ENCODE measurements at places on chromosomes 16 and 17.
A peak's percentile ranks its signal among the peaks of the same experiment; 100 is the strongest.

GRCh38 chr16:67157892-67158635, 1.6 kb downstream of the TRADD start:
- DNase-seq = no peak

- DNase-seq = no peak
These were observed 3.7 kb upstream of the ATP1B2 start for GRCh38 chr17:7647018-7647417.

DNA sequence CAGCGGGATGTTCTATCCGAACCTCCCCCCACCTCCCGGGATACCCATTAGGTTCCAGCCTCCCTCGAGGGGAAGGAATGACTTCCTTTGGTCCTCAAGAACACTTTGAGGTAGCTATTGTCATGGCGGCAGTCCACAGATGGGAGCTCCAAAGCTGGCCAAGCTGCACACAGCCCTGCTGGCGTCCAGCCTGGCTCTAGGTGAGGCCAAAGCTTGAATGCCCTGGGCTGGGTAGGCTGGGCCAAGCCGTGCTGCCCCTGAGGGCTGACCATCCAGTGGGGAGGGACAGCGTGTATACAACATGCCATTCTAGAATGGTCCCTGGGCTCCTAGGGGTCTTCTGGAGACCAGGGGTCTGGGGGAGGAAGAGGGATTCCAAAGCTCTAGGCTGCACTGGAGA, 43.5 kb downstream of the PEMT start:
- no peak for DNase-seq

DNA sequence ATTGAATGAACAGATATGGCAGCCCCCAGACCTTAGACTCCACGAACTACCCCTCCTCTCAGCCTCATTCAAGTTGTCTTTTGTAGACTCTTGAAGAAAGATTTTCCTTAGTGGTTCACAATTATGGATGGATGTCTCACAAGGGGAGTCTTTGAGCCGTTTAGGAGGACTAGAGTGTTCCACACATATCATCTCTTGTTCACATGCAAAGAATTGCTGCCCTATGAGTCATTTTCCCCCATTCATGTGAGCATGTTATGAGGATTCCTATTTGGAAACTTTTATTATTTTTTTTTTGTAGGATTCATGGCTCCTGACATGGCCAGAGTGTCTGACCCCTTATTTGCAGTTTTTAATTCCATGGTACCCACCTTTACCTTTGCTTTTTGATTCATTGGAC, 237.1 kb downstream of the SHISA9 start:
- DNase-seq = no peak

DNA sequence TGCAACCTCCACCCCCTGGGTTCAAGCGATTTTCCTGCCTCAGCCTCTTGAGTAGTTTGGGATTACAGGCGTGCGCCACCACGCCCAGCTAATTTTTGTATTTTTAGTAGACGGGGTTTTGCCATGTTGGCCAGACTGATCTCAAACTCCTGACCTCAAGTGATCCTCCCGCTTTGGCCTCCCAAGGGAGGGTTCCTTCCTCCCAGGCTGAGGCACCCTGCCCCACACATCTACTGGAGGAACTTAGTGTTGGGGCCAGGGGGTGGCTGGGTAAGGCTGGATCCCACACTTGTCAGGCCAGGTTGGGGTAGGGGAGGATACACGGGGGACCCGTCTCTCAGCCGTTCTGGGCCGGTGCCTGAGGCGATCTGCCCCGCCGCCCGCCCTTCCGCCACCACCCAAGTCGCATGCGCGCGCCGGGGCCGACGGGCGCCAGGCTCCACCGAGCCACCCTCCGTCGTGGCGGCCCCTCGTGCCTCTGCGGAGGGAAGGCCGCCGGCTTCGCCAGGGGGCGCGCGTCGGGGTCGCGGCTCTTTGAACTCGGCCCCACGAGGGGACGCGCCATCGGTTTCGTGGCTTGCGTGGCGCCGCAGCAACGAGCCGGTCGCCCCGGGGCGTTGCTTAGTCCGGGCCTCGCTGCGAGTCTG, 15.9 kb downstream of the GRB7 start:
- peak; percentile 73 for DNase-seq

DNA sequence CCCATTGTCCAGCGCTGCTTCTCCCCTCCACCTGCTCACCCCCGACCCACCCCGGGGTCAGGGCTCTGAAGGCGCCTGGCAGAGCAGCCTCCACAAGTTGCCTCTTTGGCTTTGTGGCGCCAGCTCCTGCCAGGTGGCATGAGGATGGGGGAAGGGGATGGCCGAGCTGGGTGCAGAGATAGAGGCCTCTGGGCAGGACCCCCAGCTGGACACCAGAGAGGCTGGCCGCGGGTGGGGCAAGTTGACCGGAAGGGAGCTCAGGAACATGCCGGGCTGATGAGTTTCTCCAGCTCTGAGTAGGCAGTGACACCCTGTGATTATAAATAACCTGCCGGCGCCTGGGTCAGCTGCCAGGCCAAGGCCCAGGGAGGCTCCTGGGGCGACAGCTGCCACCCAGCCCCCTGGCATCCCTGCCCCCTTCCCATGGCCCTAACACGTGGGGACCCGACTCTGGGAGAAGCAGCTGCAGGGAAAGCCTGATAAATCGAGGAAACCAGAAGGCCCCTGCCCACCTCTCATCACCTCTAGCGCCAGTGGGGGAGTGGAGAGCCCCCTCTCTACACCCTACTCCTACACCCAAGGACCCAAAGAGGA, 729 bp downstream of the P2RX5 start:
- no peak for DNase-seq

- no peak for DNase-seq
These were observed 15.3 kb upstream of the TBX2 start for GRCh38 chr17:61384354-61384691.

DNA sequence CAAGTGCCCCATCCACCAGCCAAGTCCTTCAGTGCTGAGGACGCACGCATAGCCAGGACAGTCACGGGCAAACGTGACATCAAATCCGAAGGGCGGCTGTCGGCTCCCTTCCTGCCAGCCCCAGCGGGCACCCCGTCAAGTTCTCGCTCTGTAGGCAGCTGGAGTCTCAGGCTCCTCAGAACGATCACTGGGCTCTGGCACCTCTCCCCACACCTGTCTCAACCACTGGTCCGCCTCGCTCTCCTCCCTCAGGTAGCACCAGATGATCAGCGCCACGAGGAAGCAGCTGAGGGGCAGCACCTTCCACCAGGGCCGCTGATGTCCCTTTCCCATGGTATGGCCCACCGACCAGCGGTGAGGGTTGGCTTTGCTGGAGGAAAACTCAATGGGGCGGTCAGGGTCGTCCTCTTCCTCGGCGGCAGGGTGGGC, 422 bp downstream of the UQCC4 start:
- no peak for DNase-seq

GRCh38 chr16:68760671-68761275, 23.7 kb downstream of the CDH1 start:
- DNase-seq = peak; percentile 39

DNA sequence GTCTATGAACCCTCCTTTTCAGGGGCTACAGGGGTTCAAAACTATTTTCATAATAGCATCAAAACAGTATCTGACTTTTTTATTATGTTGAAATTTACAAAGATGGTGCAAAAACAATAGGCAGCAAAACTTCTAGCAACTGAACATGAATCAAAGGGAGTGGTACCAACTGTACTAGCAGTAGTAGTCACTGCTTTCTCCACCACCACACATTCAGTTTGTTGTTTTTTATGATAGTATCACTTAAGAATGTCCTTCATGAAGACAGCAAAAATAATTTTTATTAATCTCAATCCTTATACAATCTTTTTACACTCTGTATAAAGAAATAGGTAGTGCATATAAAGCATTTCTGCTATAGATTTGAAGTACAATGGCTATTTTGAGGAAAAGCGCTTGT, 47.6 kb downstream of the MED13 start:
- DNase-seq = no peak

DNA sequence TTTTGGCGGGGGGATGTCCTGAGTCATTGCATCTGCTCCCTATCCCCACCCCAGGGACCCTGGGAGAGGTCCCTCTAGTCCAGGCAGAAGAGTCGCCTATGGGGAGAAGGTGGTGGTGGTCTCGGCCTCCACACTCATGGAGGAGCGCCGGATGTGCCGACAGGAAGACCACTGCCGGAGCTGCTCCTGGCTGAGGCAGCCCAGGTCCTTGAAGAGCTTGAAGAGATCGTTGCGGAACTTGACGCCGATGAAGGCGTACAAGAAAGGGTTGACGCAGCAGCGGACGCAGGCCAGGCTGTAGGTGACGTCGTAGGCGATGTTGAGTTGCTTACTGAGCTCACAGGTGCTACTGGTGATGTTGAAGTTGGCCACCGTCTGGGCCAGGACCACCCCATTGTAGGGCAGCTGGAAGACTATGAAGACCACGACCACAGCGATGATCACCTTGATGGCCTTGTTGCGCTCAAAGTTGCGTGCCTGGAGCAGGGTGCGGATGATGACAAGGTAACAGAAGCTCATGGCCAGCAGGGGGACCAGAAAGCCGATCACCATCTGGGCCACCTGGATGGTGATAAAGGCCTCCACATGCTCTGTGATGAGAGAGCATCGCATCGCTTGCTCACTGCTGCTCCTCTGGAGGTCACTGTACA, 10.5 kb downstream of the CCR7 start:
- no peak for DNase-seq

GRCh38 chr17:66021757-66022156, 170.2 kb downstream of the CEP112 start:
- no peak for DNase-seq

GRCh38 chr17:58112970-58113631, 29.9 kb downstream of the DYNLL2 start:
- DNase-seq = peak; percentile 28

GRCh38 chr17:29642171-29642611, 19.5 kb upstream of the CORO6 start:
- DNase-seq = no peak

- DNase-seq = no peak
These were observed 918.7 kb downstream of the CDH11 start for GRCh38 chr16:64203126-64203525.

GRCh38 chr17:43846963-43847371, at the start of gene CD300LG:
Gene CD300LG, plus strand, starts transcription at chr17:43847176. Its CDS starts 41 bp downstream, at chr17:43847217.
- no peak for DNase-seq

GRCh38 chr16:17605784-17606183, 135.0 kb upstream of the XYLT1 start:
- no peak for DNase-seq

GRCh38 chr17:59342681-59343131, 11.3 kb downstream of the YPEL2 start:
- no peak for DNase-seq

DNA sequence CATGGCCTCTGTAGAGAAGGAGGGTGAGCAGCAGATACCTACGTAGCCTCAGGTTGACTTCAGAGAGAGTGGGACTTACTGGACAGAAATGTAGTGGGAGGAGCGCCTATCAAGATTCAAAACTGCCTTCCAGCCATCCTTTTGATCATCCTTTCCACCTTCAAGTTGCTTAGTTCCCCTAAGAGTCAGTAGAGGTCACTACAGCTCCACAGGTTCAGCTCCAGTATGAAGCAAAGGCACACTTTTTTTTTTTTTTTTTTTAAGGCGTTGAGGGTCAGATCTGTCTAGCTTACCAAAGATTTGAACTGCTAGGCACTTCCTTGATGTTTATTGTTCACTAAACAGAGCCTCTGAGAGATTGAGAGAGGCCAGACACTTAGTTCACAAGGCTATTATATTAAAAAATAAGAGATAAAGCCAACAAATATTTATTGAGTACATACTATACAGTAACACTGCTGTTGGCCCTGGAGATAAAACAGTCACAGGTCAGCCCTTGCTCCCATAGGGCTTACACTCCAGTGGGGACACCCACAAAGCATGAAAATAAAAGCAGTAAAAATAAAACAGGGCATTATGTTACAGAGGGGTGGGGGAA, 3.1 kb downstream of the RNF227 start:
- peak; percentile 50 for DNase-seq

DNA sequence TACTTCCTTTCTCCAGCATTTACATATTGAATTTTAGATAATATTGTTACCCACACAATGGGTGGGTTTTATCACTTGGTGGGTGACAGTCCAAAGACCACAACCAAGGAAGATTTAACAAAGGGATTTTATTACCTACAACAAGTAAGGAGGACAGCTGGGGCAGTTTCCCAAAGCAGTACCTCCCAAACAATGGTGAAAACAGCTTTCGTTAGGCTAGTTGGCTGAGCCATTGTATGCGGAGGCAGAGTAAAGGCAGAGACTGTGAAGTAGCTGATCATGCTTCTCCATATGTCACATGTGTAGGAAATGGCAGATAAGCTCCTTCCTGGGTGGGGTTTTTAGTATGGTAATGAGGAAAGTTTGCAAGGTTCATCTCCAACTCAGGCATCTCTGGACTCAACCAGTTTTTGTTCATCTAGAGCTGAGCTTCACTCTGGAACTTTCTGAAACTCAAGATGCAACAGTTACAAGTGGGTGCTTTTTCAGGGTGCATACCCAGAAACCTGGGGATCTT, 104.3 kb upstream of the PSMD7 start:
- DNase-seq = no peak

DNA sequence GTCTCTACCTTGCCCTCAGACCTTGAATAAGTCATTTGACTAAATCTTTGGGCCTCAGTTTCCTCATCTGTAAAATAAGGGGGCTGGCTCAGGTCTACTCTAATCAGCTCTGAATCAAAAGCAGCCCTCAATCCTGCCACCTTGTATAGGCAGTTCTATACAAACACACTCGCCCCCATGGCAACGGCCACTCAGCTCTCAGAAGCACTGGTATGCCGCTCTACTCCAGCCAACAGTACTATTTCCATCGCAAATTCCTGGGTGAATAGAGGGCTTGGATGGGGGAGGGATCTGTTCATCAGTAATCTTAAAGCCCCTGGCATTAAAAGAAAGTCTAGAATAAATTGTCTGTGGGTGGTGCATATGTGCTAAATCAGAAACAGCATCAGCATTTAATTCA, 21.2 kb upstream of the TAOK1 start:
- no peak for DNase-seq

GRCh38 chr17:20226814-20227482, 217.8 kb downstream of the SPECC1 start:
- DNase-seq = peak; percentile 45

GRCh38 chr17:39671651-39672521, 3.6 kb downstream of the PNMT start:
- DNase-seq = no peak

DNA sequence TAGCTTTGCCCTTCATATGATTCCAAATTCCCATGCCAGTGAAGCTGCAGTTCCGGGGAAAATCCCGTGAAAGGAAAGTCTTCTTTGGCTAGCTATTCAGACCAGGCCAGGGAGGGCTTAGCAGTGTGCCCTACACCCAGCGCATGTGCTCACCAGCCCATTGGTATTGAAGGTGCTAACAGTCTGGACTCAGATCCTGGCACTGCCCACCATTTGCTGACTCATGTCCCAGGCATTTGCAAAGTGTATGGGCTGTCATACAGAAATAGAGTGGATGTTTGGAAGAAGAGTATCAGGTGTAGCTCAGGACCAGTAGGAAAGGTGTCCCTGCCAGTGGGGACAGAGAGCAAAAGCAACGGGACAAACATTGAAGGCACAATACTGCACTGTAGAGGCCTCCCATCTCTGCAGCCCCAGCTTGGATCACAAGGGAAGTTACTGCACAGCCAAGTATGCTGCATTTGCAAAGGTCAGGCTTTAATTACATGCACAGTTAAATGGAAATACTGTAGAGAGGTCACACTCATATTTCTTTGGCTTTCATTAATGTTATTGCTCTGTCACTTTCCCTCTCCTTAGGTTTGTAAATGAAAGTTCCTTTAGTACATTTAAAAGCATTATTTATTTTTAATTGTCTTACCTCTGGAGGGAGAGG, 220.0 kb downstream of the IRX3 start:
- DNase-seq = no peak

- no peak for DNase-seq
These were observed 130.2 kb upstream of the CHMP6 start for GRCh38 chr17:80861418-80861815.

- DNase-seq = no peak
These were observed 1.3 kb downstream of the KRT24 start for GRCh38 chr17:40702271-40702670.

All from GM12891 (cell line).